ENCODE measurements at places on chromosomes 5 and 9.

DNA sequence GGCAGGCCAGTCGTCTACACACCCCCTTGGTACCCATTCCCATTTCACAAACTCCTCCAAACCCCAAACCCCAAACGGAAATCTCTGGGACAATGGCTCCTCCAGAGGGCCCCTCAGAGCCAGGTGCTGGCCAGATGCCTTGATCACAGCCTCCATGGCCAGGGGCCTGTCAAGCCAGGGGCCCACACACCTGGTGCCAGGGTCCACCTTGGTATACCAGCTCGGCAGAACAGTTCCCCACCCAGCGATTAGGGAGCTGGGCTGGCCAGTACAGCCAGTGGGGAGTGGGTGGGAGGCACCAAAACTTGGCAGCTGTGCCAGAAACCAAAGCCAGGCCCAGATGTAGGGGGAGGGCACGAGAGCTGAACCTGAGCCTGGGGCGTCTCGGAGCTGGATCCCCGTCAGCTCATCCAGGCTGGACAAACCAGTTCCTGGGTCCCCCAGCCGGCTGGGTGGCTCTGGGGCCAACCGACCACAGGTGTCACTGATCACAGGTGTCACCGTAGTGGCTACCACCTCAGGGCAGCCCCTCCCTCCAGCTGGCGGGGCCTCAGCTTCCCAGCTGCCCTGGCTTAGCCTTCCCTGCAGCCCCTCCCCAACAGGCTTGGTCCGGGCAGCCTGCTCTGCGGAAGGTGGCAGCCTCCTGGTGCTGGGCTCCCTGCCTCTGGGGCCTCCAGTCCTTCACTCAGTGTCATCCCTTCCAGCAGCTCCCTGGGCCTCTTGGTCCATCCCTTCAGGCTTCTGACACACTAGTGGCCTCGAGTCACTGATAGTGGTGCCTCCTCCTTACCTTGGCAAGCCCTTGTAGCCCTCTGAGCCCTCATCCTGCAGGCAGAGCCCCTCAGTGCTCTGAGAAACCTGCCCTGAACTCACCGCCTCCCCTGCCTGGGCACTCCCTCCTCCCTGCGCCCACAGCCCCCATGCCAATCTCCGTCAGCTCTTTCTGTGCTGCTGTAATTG lies 6.6 kb upstream of the RMND5B start:
- peak; percentile 73 for DNase-seq

DNA sequence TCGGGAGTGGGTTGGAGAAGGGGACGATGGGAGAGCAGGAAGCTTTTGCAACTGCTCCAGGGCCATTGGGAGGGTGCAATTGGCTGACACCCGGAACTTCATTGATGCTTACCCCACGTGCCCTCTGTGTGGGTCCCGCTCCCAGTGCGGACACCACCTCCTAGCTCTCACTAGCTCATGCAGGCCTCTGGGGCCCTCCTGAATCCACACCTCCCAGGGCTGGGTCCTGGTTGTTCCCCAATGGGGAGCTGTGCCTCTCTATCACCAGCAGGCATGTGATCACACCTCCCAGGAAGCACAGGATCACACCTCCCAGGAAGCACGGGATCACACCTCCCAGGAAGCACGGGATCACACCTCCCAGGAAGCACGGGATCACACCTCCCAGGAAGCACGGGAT lies 32.1 kb upstream of the FCN2 start:
- DNase-seq: no peak

DNA sequence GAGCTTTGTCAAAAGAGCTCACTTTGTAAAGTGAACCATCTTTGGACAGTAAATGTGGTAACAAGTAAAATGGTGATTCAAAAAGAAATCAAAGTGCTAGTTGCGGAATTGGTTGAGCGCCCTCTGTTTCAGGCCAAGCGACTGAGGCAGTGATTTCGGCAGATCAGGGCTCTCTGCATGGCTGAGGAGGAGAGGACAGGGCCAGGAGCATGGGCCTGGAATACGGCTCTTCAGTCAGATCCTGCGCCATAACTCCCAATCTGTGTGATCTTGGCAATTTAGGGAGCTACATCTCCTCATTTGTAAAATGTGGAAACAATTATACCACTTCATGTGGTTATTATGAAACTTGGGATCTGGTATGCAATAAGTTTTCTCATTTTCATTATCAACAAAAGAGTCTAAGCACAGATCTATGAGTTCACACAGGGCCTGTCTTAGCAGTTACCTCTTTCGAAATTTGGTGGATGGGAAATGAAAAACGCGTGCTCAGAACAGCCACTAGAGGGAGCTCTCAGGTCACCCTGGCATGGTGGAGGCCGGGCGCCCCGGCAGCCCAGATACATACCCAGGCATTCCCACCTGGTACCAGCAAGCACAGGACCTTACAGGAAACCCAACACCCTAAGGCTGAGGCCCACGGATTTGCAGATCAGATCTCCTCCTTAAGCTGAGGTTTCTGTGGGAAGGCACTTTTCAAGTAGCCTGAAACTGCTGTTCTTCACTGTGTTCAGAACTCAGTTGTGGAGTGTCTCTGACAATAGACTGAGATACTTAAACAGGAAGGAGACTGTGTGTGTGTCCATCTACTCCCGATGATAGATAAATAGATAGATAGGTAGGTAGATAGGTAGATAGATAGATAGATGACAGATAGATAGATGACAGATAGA lies 303.7 kb downstream of the RAB3C start:
- peak; percentile 72 for DNase-seq

DNA sequence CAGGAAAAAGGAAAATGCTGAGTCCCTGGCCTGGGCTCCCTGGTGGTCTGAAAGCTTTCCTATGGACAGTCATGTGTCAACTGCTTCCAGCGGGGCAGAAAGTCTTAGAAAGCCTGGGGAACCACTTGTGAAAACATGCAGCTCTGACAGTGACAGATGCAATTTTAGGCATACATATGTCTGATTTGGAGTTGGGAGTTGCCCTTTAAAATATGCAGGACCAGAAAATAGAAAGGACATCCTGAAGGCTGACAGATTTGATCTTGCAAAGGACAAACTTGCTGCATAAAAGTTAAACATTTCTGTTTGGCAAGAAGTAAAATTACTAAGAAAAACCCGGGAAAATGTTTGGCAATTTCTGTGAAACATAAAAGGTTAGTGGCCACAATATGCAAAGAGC lies 23.8 kb downstream of the GADD45G start:
- DNase-seq: no peak

- no peak for DNase-seq
These were observed 1.1 kb downstream of the CRAT start for GRCh38 chr9:129109537-129109903.

- no peak for DNase-seq
These were observed 51.5 kb upstream of the SAP30L start for GRCh38 chr5:154394307-154394706.

DNA sequence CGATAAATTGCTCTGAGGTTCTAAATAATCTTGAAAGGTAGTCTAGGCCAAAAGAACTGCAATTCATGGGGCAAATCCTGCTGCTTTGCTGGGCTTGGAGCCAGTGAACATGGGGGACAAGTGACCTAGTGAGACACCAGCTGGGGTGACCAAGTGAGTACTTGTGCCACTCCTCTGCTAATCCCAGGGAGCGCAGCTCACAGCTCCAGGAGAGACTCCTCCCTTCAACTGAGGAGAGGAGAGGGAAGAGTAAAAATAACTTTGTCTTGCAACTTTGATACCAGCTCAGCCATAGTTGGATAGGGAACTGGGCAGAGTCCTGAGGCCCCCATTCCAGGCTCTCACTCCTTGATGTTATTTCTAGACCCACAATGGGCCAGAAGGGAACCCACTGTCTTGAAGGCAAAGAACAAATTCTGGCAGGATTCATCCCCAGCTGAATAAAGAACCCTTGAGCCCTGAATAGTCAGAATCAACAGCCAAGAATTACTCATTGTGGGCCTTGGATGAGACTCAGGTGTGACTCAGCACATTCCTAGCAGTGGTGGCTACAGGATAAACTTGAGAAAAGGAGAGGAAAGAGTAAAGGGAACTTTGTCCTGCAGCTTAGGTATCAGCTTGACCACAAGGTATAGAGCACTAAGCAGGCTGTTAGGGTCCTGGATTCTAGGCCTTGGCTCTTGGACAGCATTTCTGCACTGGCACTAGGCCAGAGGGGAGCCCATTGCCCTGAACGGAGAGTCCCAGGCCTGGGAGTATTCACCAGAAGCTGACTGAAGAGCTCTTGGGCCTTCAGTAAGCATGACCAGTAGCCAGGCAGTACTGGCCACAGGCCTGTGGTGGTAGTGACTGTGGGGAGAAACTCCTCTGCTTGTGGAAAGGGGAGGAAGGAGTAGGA lies 288.3 kb upstream of the CDH18 start:
- no peak for DNase-seq

- DNase-seq: no peak
These were observed 267.9 kb downstream of the COX7C start for GRCh38 chr5:86885489-86886230.
